ENCODE measurements at places on chromosomes 13 and 19.
A peak's percentile ranks its signal among the peaks of the same experiment; 100 is the strongest.

DNA sequence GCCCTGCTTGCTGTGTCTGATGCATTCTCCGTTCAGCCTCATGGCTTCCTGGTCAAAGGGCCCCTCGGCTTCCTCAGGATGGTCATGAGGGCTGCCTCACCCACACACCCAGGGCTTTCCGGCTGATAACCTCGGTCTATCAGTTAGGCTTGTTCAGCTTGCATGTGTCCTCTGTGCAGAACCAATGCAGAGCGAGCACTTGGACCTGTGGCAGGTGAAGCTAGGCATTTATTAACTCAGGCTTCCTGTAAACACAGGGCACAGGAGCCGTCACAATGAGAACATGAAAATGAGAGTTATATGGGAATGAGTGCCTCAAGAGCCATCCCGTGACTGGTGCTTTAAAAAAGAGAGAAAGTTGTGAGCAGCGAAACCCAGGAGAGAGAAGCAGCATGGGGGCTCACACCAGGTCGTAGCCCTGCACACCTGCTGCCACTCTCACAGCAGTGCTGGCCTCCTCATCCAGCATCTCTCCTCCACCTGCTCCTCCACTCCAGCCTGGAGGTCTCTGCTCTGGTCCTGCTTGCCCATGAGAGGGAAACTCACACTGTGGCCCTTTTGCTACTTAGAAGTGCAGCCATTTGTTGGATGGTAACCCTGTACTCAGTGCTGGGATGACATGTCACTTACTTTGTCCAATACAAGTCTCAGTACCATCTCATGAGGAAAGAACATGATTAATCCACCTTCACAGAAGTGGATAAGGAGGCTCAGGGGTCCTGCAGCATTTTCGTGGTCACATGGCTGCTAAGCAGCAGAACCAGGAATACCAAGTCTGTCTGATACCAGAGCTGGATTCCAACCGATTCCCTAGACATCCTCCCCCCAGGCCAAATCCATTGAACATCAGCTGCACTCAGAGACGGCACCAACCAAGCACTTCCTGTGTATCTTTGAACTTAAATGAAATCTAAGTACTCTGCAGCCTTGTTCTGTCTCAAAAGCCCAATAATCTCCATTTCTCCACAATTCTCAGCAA, 50.5 kb upstream of the IRS2 start:
- peak; percentile 68 for DNase-seq

DNA sequence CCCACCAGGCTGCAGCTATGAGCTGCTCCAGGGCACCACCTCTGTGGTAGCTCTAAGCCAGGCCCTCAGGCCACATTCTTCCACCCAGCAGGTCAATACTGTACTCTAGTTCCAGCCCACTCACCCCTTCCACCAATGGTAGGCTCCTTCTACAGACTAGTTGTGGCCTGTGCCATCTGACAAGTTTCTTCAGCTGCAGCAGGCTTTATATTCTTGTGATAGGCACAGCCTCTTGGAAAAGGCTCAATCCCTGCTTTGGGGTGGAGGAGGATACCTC, 8.5 kb downstream of the MICU2 start:
- DNase-seq: no peak

DNA sequence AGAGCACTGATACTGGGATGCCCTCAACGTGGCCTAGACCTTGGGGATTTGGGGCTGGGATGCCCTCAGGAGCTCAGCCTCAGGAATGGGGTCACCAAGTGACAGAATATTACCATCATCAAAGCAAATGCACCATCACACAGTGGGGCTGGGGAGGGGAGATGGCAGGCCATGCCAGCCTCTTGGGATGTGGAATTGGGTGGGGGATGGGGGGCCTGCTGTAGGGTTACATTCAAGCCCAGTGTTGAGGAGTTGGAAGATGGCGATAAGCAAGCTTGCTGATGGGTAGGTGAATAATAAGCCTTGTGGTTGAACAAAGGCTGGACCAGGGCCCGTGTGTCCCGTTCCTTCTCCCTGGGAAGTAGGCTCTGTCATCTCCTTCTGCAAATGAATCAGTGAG, 69.1 kb upstream of the GPR12 start:
- no peak for DNase-seq

DNA sequence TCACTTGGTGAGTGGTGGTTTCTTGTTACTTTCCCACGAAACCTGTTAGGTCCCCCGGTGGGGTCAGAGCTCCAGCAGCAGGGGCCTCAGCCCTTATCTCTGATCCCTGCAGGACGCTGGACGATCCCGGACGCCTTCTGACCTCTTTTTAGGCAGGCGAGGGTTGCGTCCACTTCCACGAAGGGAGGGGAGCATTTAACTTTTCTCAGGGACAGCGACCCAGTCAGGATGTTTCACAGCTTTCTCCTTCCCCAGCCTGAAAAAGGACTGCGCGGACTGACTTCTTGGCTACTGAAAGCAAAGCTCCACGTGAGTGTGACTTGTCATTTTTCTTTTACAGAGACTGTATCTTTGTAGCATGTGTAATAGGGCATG, 692 bp downstream of the ZNF234 start:
- DNase-seq: no peak

DNA sequence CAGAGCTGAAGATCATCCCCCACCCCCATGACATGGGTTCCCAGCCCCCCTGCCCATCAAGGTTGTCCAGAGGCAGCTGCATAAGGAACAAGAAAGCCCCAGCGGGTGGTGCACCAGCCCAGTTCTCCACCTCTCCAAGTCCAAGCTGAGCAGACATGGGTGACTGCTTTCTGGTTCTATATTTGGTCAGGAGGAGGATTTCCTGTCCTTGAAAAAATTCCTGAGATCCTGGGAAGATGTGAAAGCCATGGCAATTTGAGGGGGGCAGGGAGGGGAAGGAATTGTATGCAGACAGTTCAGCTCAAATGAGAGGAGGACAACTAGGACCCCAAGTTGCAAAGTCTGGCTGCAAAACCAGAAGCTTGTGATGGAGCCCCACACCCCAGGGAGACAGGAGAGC, 55.4 kb upstream of the ADGRE5 start:
- no peak for DNase-seq

GRCh38 chr13:96803456-96804100, 190.7 kb downstream of the OXGR1 start:
- no peak for DNase-seq

DNA sequence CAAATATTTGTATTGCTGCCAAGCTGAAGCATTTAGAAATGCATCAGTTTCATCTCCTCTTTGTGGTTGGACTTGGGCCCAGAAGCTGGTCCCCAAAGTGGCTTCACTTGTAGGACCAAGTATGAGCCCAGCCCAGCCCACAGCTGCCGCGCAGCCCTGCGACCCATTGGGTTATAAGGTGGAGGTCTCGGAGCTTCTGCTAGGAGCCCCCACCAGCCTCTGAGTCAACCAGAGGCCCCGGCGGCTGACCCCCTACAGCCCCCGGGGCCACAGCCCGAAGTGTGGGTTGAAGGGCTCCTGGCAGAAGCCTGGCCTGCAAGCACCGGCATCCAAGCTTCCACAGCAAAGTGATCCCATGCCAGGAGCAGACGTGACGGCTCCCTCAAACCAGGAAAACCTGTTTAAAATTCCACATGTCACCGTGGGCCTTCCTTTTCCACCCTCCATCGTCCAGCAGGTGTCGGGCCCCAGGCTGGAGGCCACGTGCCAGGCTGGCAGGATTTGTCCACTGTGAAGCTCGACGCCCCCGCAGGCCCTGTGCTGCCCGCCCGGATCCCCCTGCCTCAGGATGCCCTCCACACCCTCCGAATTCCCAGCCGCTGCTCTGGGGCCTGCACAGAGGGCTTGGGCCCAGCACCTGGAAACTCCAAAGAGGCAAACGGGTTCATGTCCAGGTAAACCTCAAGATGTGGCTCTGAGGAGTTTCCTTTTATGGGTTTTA, 54.7 kb downstream of the C13orf46 start:
- no peak for DNase-seq

DNA sequence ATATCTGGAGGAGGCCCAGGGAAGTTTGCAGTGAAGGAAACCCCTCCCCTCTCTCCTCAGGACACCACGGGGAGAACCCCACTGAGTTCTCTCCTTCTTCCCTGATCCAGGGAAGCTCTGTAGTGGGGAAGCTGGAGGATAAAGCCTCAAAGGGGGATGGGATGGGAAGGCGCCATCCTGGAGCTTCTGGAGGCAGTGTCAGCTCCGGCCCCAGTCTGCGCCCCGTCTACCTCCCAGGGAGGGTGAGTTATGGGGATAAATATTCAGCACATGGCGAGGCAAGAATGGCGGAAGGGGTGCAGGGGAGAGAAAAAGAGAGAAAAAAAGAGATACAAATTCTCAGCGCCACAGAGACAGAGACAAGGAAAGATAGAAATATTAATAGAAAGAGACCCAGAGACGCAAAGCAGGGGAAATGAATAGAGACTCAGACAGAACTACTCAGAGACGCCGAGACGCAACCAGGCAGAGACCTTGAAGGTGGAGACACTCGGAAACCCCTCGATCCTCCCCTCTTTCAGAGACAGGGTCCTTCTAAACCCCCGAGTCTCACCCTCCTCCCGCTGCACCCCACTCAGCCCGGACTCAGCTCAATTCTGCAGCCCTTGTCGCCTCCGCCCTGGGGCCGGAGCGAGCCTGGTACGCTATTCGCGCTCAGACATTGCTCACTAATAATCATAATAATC, 23.6 kb downstream of the OLFM2 start:
- DNase-seq: no peak

DNA sequence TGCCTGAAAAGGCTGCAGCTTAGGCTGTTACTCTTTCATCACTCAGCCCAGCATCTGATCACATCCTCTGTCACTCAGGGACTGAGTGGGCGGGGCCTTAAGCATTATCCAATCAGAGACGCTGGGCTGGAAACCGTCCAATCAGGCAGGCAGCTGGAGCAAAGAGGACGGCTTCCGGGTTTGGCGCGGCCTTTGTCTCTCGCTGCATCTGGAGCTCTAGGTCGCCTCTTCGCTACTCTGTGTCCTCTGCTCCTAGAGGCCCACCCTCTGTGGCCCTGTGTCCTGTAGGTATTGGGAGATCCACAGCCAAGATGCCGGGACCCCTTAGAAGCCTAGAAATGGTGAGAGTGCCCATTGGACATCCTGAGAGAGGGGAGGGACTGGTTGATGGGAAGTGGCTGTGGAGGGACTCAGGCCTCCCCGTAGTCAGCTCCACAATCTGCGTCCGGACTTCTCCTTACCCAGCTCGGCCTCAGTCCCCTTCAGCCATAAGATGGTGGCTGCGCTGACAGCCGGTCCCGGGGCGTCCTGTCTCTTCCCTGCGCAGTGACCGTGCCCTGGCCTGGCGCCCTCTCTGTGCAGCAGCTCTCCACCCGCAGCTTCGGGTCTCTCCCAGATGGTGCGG, at the start of gene ZNF486:
TSS of gene ZNF486 (plus strand) at position 195 of the 625 bp plus-strand sequence. CDS start at position 312, 117 bp downstream.
- DNase-seq: peak; percentile 55

GRCh38 chr13:69547780-69548179, 559.8 kb upstream of the ATXN8OS start:
- no peak for DNase-seq
